ENCODE measurements at places on chromosomes 4 and X.

DNA sequence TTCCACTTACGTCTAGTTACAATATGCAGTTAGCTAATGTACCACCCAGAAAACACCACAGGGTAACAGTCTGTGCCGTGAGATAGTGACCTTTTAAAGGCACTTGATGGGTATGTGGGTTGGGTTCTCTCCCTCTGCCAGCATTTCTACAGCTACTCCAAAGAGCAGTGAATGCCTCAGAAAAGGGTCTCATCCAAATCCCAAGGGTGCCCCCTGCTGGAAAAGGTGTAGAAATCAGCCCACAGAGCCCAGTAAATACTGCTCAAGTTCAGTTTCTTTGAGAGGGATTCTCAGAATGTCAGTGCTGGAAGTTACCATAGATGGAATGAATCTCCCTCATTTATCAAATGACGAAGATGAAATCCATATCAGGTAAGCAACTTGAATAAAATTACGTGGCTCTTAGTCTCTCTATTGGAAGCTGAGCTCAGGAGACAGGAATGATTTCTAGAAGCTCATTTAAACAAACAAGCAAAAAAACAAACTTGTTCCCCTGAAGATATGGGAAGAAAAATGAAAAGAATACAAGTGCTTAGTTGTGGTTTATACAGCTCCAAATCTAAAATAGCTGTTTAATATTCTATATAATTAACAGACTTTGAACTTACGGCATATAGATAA, 9.5 kb downstream of the RNF175 start:
- DNase-seq = peak; percentile 68

DNA sequence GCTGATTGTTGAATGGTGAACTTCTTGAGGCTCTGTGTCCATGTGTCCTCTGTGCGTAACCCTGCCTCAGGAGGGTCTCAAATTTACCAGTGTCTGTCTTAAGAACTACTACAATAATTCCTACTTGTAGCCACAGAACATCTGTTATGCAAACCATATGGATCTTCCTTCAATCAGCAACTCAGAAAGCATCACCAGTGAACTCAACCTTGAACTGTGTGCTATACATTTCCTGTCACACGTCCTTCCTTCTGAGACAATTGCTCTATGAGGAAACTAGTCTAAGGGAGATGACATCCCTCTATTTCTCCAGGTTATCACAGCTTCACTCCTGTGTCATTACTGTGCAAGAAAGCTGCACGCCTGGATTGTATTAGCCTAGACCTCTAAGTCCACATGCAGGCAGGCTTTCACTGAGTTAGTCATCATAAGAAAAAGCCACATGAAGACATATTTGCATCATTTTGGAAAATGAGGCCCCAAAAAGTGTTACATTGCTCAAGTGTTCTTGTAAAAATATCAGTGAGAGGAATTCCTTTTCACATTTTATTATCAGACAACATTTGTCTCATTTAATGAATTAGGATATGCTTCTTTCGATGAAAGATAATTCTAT, 157.8 kb downstream of the AFF2 start:
- DNase-seq = peak; percentile 6

DNA sequence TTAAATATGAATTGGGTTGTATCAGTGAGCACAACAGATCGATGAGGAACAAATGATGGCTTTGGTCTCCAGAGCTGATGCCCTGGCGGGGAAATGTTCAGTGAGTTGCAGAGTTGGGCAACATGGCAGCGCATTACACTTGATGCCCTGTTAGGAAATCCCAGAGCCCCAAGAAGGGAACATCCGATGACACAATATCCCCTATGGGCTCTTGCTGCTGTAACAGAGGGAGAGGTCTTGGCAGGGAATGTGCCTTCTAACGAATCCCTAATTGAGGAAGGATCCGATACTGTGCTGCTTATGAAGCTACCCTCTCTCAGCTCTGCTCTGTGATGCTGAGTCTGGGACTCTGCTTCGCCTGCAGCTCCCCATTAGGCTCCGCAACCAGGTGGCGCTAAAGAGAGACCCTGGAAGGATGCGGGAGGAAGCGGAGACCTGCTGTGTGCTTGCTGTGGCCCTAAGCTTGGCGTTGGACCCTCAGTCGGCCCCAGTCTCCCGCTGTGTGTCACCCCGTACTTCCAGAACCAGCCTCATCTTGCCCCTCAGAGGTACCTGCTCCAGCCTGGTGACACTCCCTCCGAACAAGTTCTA, 38.9 kb downstream of the PDHA1 start:
- DNase-seq = peak; percentile 51

- no peak for DNase-seq
Measured at GRCh38 chrX:67568769-67569168, 24.9 kb downstream of the AR start.

GRCh38 chrX:1751781-1752180, 136.9 kb downstream of the ASMT start:
- peak; percentile 20 for DNase-seq
